Keratinocyte (primary cell): ENCODE measurements at places on chromosomes 5 and 9.

DNA sequence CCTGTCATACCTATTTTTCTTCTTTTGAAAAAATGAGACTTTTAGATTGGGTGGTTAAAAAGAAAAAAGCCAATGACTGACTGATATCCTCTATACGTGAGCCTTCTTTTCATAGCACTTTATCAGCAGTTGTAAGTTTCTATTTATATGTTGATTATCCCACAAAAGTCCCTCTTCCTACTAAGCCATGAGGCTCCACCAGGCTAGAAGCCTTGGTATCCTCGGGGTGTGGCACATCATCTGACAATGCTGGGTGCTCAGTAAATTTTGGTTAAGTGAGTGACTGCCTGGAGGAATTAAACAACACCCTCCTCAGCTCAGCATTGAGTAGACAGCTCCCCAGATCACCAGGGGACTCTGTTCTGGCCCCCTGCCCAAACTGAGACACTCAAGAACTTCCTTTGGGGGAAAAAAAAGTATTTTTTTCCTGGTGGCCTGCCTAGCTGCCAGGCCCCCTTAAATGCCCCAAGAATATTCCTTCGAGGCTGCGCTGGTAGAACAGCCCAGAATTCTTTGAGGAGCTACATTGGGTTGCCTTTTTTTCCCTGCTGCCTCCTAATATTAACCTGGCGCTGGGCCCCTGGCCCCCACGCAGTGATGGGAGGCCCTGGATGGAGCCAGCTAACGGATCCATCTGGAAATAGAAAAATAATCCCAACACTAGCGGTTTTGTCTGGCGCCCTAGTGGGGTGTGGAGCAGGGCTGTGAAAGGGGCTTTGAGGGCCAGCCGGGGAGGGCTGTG is 23.4 kb upstream of the COL27A1 start:
- DNase-seq, result no peak

DNA sequence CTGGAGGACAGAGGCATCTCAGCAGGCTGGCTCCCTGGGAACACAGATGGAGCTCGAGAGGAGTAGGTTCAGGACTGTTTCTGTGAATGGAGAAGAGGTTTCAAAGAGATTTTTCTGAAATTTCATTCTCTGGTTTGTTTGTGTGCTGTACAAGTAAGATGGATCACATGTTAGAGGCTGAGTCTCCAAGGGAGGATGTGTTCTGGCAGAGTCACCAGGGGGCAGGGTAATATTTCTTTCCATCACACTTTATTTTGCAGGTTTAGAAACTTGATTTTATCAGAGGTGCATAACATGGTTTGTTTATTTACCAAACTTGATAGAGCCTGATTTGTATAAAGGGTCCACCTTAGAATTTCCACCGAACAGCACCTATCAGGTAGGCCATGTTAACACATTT is 69.2 kb upstream of the ARL15 start:
- DNase-seq, result no peak

GRCh38 chr9:114347675-114348074 is 18.0 kb downstream of the ORM2 start:
- DNase-seq, result no peak

DNA sequence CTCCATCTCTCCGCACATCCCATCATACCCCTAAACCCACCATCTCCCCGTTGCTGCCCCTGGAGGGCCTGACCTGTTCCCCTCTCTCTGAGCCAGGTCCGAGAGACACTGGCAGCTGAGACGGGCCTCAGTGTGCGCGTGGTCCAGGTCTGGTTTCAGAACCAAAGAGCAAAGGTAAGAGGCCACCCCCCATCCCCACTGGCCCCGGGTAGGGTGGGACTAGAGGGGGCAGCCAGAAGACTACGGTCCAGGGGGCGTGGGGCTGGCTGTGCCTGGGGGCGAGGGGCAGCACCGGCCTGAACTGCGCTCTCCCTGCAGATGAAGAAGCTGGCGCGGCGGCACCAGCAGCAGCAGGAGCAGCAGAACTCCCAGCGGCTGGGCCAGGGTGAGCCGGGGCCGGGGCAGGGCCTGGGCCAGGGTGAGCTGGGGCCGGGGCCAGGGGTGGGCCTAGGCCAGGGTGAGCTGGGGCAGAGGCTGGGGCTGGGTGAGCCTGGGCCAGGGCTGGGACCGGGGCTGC is 79.8 kb downstream of the LMX1B start:
- no peak for DNase-seq

DNA sequence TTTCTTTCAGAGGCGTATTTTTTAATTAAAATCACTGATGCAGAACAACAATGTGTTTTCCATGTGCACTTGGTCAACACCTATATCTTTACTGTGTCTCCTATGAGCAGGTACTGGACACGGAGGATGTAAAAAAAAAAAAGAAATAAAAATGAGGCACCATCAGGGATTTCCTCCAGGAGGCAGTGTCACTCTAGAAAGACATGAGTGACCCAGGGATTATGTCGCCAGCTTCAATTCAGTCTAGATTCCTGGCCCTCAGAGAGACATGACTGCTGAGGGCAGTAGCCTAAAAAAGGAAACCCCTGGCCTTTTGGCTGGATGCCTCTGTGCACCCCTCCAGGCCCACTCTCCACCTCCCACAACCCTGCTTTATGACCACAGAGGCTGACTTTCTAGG is 18.3 kb upstream of the IL33 start:
- no peak for DNase-seq

DNA sequence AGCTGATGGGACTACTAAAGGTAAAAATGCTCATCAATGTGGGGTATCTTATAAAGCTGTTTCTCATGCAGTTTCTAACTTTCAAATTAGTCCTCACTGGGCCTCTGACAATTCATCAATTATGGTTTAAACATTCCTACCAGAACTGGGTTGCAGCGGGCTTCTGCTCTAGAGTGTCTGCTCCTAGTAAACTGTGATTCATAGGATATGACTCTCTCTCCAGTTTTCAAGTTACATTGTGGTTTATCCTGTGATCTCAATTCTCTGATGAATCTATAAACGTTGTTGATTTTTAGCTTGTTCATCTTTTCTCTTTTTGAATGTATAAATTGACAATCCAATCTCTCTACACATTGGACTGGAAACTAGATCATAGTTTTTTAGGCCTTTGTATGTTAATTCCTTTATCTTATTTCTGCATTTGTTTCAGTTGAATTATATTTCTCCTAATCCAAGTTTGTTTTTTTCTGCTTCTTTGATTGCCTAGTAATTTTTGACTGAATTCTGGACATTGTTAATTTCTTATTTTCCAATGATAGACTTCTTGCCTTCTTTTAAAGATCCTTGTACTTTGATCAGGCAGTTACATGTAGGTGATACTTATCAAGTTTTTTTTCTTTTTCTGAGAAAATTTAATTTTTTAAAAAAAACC is 822.6 kb downstream of the TLE1 start:
- peak; percentile 19 for DNase-seq

DNA sequence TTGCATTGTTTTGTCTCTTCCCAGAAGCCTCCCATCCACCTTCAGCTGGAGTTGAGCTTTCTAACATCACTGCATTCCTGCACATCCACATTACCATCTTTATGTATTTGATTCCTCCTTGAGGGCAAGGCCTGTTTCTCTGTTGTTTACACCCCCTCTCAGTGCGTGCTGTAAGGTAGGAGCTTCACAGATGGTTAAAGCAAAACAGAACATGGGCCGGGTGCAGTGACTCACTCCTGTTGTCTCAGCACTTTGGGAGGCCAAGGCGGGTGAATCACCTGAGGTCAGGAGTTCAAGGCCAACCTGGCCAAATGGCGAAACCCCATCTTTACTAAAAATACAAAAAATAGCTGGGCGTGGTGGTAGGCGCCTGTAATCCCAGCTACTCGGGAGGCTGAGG is 110.9 kb downstream of the KCNIP1 start:
- no peak for DNase-seq

- no peak for DNase-seq
Observed at GRCh38 chr9:26768145-26768544, 124.5 kb downstream of the CAAP1 start.

DNA sequence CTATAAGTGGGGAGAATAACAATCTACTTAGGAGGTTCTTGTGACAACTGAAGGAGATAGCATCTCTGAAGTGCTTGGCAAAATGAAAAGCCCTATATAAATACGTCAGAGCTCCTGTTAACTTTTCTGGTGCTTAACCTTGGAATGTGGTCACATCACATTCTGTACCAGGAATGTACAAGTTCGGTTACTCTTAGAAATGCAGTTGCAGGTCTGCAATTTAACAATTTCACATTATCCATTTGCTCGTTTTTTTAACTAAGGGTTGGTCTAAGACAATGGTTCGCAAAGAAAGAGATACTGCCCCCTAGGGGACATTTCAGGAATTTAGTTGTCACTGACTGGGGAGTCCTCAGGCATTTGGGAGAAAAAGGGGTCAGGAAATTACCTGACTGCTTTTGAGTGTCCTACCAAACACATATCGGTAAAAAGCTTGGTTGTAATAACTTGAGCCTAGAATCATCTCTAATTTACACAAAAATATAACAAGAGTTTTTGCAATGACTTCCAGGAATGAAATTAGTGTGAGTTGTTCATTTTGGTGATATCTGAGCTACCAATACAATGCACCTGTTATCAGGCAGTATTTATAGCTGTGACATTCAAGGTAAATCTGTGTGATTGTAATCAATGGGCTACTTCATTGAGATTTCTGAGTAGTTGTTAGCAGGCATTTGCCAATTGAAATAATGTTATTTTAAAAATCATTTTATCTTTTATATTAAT is 5.4 kb upstream of the HBEGF start:
- no peak for DNase-seq

GRCh38 chr9:124878021-124878420 is 16.1 kb downstream of the ARPC5L start:
- DNase-seq, result no peak

- DNase-seq, result no peak
Observed at GRCh38 chr5:133819977-133820471, 148.4 kb downstream of the C5orf15 start.

DNA sequence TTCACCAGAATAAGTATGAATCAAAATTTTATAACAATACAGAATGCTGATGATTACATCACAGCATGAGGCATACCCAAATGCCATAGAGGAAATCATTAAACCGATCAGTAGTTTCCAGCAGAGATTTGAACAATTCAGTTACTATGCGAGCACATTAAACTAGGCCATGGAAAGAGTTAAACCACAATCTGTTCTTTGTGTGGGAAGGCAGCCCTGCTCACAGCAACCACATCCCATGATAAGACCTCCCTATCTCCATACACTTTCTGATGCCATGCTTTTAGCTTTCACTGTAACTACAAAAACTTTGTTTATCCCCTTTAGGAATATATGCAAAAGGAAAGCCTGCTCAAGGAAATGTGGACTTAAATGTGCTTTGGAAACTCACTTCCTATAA is 4.5 kb downstream of the NFIB start:
- DNase-seq, result no peak

DNA sequence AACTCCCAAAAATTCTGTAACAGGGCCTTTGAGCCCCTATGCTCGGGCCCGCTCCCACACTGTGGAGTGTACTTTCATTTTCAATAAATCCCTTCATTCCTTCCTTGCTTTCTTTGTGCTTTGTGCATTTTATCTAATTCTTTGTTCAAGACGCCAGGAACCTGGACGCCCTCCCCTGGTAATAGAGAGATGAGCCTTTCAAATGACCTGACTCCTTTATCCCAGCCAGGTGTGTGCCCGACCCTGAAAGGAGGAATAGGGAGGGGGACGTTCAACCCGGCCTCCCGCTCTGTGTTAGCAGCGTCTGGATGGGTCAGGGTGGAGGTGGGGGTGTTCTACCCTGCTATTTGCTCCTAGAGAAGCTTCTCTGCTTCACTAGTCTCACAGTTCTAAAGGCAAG is 53.9 kb downstream of the FXN start:
- no peak for DNase-seq

GRCh38 chr9:100126423-100126822 is 27.4 kb downstream of the INVS start:
- no peak for DNase-seq

DNA sequence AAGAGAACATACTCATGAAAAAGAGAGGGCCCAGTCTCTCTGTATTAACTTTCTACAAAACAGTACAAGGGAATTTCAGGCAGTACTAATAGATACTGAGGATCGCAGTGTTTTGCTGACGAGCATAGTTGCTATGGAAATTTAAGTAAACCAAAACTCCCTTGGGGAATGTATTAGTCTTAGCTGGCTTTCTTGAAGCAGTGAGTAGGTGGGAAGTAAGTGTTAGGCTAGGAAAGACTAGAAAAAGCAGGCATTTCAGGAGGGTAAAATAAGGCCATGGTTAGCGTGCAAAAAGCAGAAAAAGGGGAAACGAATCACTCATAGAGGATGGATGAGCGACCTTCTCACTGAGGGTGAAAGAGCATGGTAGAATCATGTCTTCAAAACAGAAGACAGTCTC is 84.3 kb upstream of the ACTBL2 start:
- DNase-seq, result no peak

GRCh38 chr5:157506981-157507780 is 47.2 kb downstream of the NIPAL4 start:
- DNase-seq, result no peak

- no peak for DNase-seq
Observed at GRCh38 chr5:93425096-93425495, 155.9 kb downstream of the NR2F1-AS1 start.

GRCh38 chr9:131670247-131671132 is 69.4 kb downstream of the RAPGEF1 start:
- DNase-seq, result no peak

- DNase-seq, result no peak
Observed at GRCh38 chr5:158492841-158493242, 606.9 kb downstream of the EBF1 start.

DNA sequence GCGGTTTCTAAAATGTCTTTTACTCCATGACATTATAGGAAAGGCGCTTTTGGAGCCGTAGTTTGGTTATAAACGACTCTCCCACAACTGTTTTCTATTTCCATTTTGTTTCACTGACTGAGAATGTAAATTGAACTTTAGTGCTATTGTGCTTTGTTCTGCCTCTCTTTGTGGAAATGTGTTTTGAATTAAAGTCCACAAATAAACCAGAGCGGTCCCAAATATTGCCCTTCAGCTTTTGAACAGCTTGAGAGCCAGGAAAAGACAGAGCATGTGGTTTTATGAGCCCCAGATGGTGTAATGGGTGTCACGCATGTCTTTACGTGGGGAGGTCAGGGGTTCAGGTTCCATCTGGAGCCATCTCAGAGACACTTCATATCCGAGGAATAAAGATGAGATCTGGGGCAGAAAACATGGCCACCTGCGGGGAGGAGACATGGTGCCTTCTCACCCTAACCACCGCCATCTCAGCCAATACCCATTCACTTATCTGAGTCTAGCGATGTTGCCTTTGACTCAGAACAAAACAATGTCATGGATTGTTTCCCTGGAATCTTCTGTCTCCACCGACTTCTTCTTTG is 42.5 kb upstream of the ROR2 start:
- DNase-seq, result no peak
